Smooth muscle cell of the coronary artery (primary cell): ENCODE measurements at places on chromosomes 4 and X. TPM values are rescaled to one million over a fixed set of nuclear protein-coding genes. Genes with fewer than 3 reads are reported as not detected.

The LRCH2 gene
- 3.1 and 3.2 TPM in 2 replicates for total RNA-seq

The PRPS2 gene
- total RNA-seq, result 23.6 and 51.6 TPM in 2 replicates

The KIAA0232 gene
- total RNA-seq, result 8.0 and 14.8 TPM in 2 replicates

The CXCL9 gene
- total RNA-seq, result not detected in 2 replicates

The CABS1 gene
- not detected in 2 replicates for total RNA-seq

The GASK1B gene
- 15.8 and 54.2 TPM in 2 replicates for total RNA-seq

The RAB39B gene
- total RNA-seq, result 0.47 and 0.53 TPM in 2 replicates

The SMARCA5 gene
- total RNA-seq, result 20.4 and 29.8 TPM in 2 replicates

The BBS7 gene
- 15.8 and 26.7 TPM in 2 replicates for total RNA-seq

The TNMD gene
- not detected in 2 replicates for total RNA-seq

The FAT1 gene
- 167 and 434 TPM in 2 replicates for total RNA-seq

The MAGEB1 gene
- total RNA-seq, result not detected in 2 replicates

The NDST4 gene
- total RNA-seq, result not detected in 2 replicates

The VEGFC gene
- total RNA-seq, result 8.9 and 27.3 TPM in 2 replicates

The FAM241A gene
- 0.47 and 1.1 TPM in 2 replicates for total RNA-seq

The ZNF630 gene
- 0.45 and 1.5 TPM in 2 replicates for total RNA-seq

The OTC gene
- total RNA-seq, result not detected in 2 replicates

The HEPH gene
- total RNA-seq, result 62.4 and 99.5 TPM in 2 replicates

The UGT2B10 gene
- total RNA-seq, result not detected in 2 replicates

The SULT1B1 gene
- total RNA-seq, result under 0.01 and 13.7 TPM in 2 replicates

The ESX1 gene
- not detected in 2 replicates for total RNA-seq

The TMEM154 gene
- total RNA-seq, result 0.47 and 0.53 TPM in 2 replicates

The MXRA5 gene
- total RNA-seq, result 0.90 and 24.9 TPM in 2 replicates

The MND1 gene
- total RNA-seq, result 0.35 and 2.3 TPM in 2 replicates

The PRDM8 gene
- 1.4 and 2.2 TPM in 2 replicates for total RNA-seq

The NR3C2 gene
- 0.75 and 1.5 TPM in 2 replicates for total RNA-seq

The ASMT gene
- not detected in 2 replicates for total RNA-seq

The GYPE gene
- total RNA-seq, result 0.59 and 1.3 TPM in 2 replicates

The NEUROG2 gene
- not detected in 2 replicates for total RNA-seq

The ANTXR2 gene
- total RNA-seq, result 85.3 and 133 TPM in 2 replicates

The SSX4 gene
- not detected in 2 replicates for total RNA-seq
